ENCODE measurements at places on chromosomes 16 and 17.
A peak's percentile ranks its signal among the peaks of the same experiment; 100 is the strongest.

- no peak for DNase-seq
These were observed 35.4 kb upstream of the CNTNAP4 start for GRCh38 chr16:76241755-76242154.

GRCh38 chr16:80894091-80894490 is 89.7 kb upstream of the CDYL2 start:
- no peak for DNase-seq

- no peak for DNase-seq
These were observed 17.3 kb downstream of the RFFL start for GRCh38 chr17:35046245-35046644.

DNA sequence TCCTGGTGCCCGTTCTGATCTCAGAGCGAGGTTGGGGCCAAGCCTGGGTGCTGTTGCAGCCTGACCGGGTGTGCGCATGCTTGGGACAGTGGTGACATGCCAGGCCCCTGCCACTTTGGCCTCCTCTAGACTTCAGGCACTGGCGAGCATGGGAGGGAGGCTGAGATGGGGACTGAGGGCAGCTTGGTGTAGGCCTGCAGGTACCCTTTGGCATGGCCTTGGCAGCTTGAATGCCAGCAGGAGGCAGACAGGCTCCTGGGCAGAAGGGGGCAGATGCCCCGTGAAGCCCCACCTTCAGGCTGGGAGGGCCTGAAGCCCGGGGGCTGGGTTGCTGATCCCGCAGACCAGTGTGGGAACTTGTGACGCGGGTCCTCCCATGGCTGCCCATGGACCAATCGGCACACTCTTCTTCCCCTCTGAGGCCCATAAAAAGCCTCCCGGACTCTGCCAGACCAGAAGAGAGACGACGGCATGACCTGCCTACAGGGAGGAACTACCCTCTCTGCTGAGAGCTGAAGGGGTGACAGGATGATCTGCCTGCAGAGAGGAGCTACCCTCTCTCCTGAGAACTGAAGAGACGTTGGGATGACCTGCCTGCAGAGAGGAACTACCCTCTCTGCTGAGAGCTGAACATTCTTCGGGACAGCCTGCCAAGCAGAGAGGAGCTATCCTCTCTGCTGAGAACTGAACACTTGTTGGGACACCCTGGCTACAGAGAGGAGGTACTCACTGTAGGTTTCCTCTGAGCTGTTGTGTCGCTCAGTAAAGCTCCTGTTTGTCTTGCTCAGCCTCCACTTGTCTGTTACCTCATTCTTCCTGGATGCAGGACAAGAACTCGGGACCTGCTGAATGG is 17.5 kb downstream of the RHOT1 start:
- no peak for DNase-seq

DNA sequence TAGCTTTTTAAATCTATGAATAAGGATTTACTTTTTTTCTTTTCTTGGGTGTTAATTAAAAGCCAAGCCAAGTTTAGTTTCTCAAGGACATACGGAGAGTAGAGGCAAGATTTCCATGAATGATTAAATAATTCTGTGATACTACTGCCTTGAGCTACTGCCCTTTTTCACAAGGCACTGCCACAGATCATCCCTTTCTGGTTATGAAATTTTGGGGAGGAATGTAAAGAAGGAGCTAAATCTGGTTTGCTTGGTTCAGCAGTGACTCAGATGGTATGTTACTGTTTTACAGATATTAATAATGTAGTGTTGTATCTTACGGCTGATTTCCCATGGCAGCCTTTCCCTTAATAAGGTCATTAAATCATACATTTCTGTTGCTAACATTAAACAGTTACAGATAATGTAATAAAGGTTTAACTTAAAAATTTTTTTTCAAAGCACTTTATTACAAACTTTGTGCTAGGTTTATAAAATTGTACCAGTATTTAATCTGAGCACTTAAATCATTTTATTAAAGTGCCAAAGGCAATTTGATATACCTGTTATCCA is 2.6 kb downstream of the WSB1 start:
- no peak for DNase-seq

DNA sequence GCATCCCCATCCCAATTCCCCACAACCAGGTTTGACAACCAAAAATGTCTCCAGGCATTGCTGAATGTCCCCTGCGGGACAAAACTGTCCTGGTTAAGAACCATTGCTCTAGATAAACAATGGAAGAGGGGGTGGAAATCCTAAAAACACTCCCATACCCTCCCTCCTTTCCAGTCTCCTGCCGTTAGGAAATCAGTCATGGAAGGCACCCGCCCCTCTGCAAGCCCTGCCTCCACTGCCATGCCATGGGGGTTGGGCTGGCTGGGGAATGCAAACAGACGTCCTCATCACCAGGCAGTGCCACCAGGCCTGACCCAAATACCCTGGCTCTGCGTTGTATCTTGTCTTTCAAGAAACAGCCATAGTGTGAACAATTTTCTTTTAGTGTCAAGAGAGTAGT is 57.5 kb downstream of the CYTH1 start:
- no peak for DNase-seq

DNA sequence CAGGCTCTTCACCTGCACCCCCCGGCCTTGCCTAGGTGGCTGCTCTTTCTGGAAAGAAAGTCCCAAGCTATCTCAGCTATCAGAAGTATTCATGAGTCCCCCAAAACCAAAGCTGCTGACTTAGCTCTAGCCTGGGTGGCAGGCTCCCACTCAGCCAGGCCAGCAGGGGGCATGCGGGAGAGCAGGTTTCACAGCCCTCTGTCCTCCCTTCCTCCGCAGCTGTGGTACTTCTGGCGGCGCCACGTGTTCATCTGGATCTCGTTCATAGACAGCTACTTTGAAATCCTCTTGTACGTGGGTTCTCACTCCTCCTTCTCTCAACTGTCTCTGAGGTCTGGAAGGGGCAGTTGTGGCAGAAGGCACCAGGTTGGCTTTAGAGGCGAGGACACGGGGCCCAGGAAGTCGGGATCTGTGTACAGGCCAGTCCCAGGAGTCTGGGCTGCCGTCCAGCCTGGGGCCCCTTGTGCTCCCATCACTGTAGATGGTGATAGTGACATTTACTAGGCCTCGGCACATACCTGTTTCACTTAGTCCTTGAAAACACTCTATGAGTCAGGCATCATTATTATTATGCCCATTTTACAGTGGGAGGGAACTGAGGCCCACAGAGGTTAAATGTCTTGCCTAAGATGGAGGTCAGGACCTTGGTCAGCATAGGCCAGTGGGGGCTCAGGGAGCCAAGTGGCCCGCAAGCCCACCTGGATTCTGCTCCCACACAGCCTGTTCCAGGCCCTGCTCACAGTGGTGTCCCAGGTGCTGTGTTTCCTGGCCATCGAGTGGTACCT is 12.9 kb downstream of the TRPV2 start:
- DNase-seq: peak; percentile 79

GRCh38 chr17:38330941-38331411 is 12.8 kb downstream of the GPR179 start:
- DNase-seq: no peak

- no peak for DNase-seq
These were observed 33.4 kb upstream of the ACSF3 start for GRCh38 chr16:89060207-89060794.

GRCh38 chr16:26909623-26910022 is 157.1 kb upstream of the C16orf82 start:
- no peak for DNase-seq
